Umbilical cord (tissue), 2 donors: ENCODE measurements at places on chromosomes 4 and X. TPM values are rescaled to one million over a fixed set of nuclear protein-coding genes. Genes with fewer than 3 reads are reported as not detected.

PLP1 gene
- 19.0 TPM for total RNA-seq

GSX2 gene
- 14.0 TPM for total RNA-seq

ABRAXAS1 gene
- total RNA-seq = 31.3 TPM

ANOS1 gene
- 15.9 TPM for total RNA-seq

GPR173 gene
- not detected for total RNA-seq

CT83 gene
- total RNA-seq = not detected

GUCY1B1 gene
- total RNA-seq = 53.9 TPM

LIMCH1 gene
- 144 TPM for total RNA-seq

OTC gene
- total RNA-seq = not detected

PAQR3 gene
- 7.0 TPM for total RNA-seq

CLDN2 gene
- total RNA-seq = not detected

RS1 gene
- total RNA-seq = 0.24 TPM

POLN gene
- total RNA-seq = 8.4 TPM

FAM47A gene
- total RNA-seq = not detected

CHRNA9 gene
- 10.1 TPM for total RNA-seq

SPANXN3 gene
- not detected for total RNA-seq

CCDC120 gene
- total RNA-seq = 1.7 TPM

CXCL3 gene
- total RNA-seq = 7.0 TPM

USP17L27 gene
- not detected for total RNA-seq
